ENCODE measurements at places on chromosomes 12 and 14. TPM values are rescaled to one million over a fixed set of nuclear protein-coding genes. Genes with fewer than 3 reads are reported as not detected.

The CLEC4A gene
- total RNA-seq: 3.5 TPM

The ABCC9 gene
- not detected for total RNA-seq

The CLEC14A gene
- total RNA-seq: not detected

The NRXN3 gene
- total RNA-seq: not detected

The SERPINA9 gene
- not detected for total RNA-seq

The PTPRQ gene
- total RNA-seq: not detected

The SSPN gene
- not detected for total RNA-seq

The TMEM119 gene
- 0.09 TPM for total RNA-seq

The SLC25A47 gene
- not detected for total RNA-seq

The MYF6 gene
- total RNA-seq: not detected

The ATF7IP gene
- total RNA-seq: 85.5 TPM

The TSPAN8 gene
- total RNA-seq: not detected

The CPM gene
- 10.4 TPM for total RNA-seq

The SERPINA3 gene
- not detected for total RNA-seq

The SALL2 gene
- total RNA-seq: 9.3 TPM

The FGF6 gene
- not detected for total RNA-seq

The ANP32D gene
- total RNA-seq: not detected
